ENCODE measurements at places on chromosomes 12 and 14.

GRCh38 chr14:22838631-22839041 is 2.3 kb downstream of the MMP14 start:
- peaks cover 31% of the 10 kb centered on the region for H3K36me3 ChIP-seq
- DNase-seq, result no peak
- H3K4me3 ChIP-seq, result peak overlapping the region; percentile 95
- peak overlapping the region; percentile 85 for H3K27ac ChIP-seq
- H3K4me1 ChIP-seq, result peaks cover 14% of the 10 kb centered on the region

DNA sequence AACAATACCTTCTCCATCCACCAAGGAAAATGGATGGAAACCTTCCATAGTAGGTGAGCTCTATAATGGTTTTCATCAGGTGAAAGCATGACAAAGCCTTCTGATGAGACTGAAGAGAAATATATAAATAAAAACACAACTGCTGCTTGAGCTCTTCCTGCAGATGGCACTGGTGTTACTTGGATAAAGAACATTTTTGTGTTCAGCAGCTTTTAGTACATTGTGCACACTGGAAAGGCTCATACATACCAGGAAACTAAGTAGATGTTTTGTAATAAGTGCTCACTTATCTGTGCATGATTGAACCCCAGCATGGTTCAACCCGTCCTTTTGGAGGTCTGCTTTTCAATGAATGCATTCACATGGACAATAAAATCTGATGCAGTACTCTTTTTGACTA is 357.3 kb upstream of the MIS18BP1 start:
- H3K4me3 ChIP-seq, result no peak overlapping the region
- DNase-seq, result peak; percentile 60
- no peaks in the 10 kb centered on the region for H3K27me3 ChIP-seq
- no peak overlapping the region for H3K27ac ChIP-seq
- no peaks in the 10 kb centered on the region for H3K36me3 ChIP-seq

DNA sequence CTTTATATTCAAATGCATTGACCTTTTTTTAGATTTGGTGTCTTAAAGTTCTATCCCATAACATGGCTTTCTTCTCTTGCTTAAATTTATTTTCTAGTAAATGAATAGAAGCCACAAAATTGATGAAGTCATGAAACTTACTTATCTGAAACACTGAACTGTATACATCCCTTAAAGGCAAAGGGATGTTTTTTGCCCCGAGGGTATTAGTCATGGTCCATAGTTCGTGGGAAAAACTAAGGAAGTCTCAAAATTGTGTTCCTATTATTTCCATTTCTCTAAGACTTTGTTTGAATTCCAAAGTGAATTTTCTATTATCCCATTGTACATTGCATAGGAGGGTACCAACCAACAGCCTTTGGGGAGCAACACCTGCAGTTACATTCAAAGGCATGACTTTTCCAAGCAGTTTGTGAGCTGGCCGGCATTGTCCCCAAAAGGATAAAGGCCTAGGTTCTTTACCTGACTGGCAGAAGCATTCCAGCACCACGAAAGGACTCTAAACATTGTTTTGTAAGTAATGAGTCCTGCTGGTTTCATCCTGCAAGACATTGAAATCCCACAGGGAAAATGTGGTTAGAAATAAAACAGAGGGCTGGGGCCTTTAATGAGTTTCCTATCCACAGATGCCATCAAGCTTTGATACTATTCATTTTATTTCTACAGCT is 473.5 kb downstream of the PRKD1 start:
- no peaks in the 10 kb centered on the region for H3K36me3 ChIP-seq
- peaks cover 16% of the 10 kb centered on the region for H3K27me3 ChIP-seq
- no peak overlapping the region for H3K4me3 ChIP-seq
- H3K4me1 ChIP-seq, result no peaks in the 10 kb centered on the region

GRCh38 chr14:34750670-34751069 is 36.3 kb upstream of the CFL2 start:
- H3K36me3 ChIP-seq, result peaks cover 25% of the 10 kb centered on the region
- no peak for DNase-seq
- H3K4me1 ChIP-seq, result no peaks in the 10 kb centered on the region

GRCh38 chr14:60561845-60562746 is 53.1 kb downstream of the SIX6 start:
- no peaks in the 10 kb centered on the region for H3K27me3 ChIP-seq
- H3K4me3 ChIP-seq, result no peak overlapping the region
- peak; percentile 78 for DNase-seq

- DNase-seq, result no peak
- H3K4me1 ChIP-seq, result no peaks in the 10 kb centered on the region
- H3K4me3 ChIP-seq, result no peak overlapping the region
- H3K27ac ChIP-seq, result no peak overlapping the region
- H3K36me3 ChIP-seq, result no peaks in the 10 kb centered on the region
- H3K27me3 ChIP-seq, result peaks cover 23% of the 10 kb centered on the region
Observed at GRCh38 chr12:53991077-53991460, 6.1 kb downstream of the HOXC10 start.

GRCh38 chr14:100033347-100034075 is 31.7 kb upstream of the EVL start:
- no peaks in the 10 kb centered on the region for H3K27me3 ChIP-seq
- no peak for DNase-seq
- no peak overlapping the region for H3K4me3 ChIP-seq
- H3K27ac ChIP-seq, result no peak overlapping the region
- H3K36me3 ChIP-seq, result peaks cover 4% of the 10 kb centered on the region

DNA sequence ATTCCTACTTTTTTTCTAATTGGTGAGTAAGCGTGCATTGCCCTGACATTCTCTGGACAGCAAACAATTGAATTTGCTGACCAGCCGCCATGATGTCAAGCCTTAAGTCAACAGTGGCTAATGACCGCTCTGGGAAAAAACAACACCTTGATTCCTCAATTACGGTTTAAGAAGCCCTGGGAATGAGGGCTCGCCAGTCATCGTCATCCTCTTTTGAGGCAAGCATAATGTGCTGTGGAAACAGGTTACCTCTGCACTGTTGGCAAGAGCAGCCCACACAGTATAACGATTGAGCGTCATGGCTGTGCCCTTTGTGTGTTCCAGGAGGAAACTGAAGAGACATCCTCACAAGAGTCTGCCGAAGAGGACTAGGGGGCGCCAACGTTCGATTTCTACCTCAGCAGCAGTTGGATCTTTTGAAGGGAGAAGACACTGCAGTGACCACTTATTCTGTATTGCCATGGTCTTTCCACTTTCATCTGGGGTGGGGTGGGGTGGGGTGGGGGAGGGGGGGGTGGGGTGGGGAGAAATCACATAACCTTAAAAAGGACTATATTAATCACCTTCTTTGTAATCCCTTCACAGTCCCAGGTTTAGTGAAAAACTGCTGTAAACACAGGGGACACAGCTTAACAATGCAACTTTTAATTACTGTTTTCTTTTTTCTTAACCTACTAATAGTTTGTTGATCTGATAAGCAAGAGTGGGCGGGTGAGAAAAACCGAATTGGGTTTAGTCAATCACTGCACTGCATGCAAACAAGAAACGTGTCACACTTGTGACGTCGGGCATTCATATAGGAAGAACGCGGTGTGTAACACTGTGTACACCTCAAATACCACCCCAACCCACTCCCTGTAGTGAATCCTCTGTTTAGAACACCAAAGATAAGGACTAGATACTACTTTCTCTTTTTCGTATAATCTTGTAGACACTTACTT is 138.9 kb downstream of the HMGA2 start:
- no peak overlapping the region for H3K27ac ChIP-seq
- H3K4me3 ChIP-seq, result no peak overlapping the region
- no peaks in the 10 kb centered on the region for H3K27me3 ChIP-seq
- H3K36me3 ChIP-seq, result peaks cover 37% of the 10 kb centered on the region
- H3K4me1 ChIP-seq, result peaks cover 19% of the 10 kb centered on the region

- no peaks in the 10 kb centered on the region for H3K36me3 ChIP-seq
- no peak overlapping the region for H3K4me3 ChIP-seq
- H3K27me3 ChIP-seq, result no peaks in the 10 kb centered on the region
- no peak overlapping the region for H3K27ac ChIP-seq
Observed at GRCh38 chr12:51752234-51752889, 96.2 kb downstream of the FIGNL2 start.

DNA sequence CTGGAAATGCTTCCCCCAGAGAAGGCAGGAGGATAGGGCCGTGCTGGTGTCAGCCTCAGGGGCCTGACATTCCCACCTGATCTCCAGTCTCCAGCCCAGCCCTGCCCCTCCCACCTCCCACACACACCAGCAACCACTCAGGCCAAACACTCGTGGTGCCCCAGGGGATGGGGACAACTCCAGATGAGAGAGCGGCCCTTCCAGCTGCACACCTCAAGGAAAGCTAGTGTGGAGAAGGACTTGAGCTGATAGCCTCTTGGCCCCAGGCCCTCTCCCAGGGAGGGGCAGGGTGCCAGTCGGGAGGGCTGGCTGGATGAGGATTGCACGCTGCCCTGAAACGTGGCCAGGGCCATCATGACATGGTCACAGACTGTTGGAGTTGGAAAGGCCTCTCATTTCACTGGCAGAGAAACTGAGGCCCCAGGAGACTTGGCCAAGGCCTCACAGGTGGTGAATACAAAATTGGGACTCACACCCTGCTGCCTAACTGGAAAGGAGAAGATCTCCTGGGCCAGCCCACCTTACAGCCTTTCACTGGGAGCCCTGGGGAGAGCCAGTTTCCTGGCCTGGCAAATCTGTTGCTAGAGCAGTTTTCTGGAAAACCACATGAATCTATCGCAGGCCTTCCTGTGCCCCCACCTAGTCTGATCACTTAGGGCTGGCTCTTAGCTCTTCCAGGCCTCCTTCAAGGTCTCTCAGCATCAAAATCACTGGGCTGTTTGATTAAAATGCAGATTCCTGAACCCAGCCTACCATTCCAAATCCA is 52.1 kb downstream of the IRF2BPL start:
- H3K27ac ChIP-seq, result no peak overlapping the region
- no peak overlapping the region for H3K4me3 ChIP-seq
- no peaks in the 10 kb centered on the region for H3K27me3 ChIP-seq
- peaks cover 15% of the 10 kb centered on the region for H3K4me1 ChIP-seq
- H3K36me3 ChIP-seq, result no peaks in the 10 kb centered on the region

DNA sequence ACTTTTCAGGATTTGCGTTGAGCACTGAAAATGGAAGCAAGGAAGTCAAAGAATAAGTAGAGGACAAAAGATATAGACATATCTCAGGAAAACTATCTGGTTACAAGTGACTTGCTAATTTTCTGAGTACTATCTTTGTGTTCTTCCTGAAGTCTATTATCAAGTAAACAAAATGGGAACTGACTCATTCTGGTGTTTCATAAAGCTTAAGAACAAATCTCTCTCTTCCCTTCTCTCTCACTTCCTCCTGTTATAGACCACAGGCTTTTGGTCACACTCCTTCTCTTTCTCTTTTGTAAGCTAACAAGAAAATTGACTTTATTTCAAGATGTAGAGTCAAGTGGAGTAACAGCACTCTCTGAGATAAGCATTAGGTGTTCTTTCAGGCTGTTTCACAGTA is 406.6 kb upstream of the SYT1 start:
- H3K4me3 ChIP-seq, result no peak overlapping the region
- no peaks in the 10 kb centered on the region for H3K27me3 ChIP-seq
- H3K36me3 ChIP-seq, result no peaks in the 10 kb centered on the region
- no peaks in the 10 kb centered on the region for H3K4me1 ChIP-seq
- no peak overlapping the region for H3K27ac ChIP-seq

DNA sequence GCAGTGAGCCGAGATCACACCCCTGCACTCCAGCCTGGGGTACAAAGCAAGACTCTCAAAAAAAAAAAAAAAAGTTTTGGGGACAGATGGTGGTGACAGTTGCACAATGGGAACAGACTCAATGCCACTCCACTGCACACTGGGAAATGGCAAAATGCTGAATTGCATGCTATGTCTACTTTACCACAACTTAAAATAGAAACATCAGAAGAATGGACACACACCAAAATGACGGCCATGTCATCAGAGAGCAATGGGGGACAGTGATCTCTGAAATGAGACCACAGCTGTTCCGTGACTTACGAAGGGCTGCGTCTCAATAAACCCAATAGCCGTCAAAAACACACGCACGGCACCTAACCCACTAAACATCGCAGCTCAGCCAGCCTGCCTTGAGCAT is 13.7 kb downstream of the DDX54 start:
- H3K27ac ChIP-seq, result no peak overlapping the region
- no peak overlapping the region for H3K4me3 ChIP-seq
- no peaks in the 10 kb centered on the region for H3K4me1 ChIP-seq

DNA sequence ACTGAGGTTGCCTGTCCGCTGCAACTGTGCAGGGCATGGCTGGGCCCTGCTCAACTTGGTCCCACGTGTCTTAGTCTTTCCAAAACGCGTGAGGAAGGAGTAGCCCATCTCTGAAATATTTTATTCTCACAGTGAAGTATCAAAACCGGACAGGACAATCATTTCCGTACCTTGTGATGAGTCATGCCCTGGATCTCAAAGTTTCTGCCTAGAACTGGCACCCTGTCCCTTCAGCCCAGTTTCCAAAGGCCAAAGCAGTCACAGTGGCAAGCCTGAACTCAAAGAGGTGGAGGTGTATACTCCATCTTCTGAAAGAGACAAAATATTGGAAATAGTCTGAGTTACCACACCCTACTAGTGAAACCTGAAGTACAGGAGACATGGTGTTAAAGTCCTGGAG is 28.5 kb upstream of the SRGAP1 start:
- no peaks in the 10 kb centered on the region for H3K4me1 ChIP-seq
- H3K27ac ChIP-seq, result no peak overlapping the region
- H3K36me3 ChIP-seq, result no peaks in the 10 kb centered on the region

DNA sequence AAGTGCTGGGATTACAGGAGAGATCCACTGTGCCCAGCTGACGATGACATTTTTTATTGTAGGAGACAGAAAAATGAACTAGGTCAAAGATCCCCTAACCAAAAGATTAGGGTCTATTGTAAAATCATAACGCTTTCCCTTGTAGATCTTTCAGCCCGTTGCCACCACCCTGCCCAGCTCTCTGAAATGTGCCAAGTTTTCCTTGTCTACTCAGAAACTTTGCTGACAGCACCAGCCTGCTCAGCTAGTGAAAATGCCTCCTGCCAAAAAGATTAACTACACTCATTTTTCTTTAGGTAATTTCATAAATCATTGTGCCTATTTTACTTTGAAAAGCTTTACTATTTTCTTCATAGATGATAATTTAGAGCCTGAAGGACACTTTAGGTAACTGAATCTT is 28.2 kb upstream of the RASSF3 start:
- H3K27ac ChIP-seq, result no peak overlapping the region
- no peaks in the 10 kb centered on the region for H3K36me3 ChIP-seq
- no peaks in the 10 kb centered on the region for H3K4me1 ChIP-seq
- H3K27me3 ChIP-seq, result no peaks in the 10 kb centered on the region
- H3K4me3 ChIP-seq, result no peak overlapping the region

GRCh38 chr12:31353750-31354708 is 28.1 kb upstream of the SINHCAF start:
- peak overlapping the region; percentile 28 for H3K4me3 ChIP-seq
- H3K36me3 ChIP-seq, result no peaks in the 10 kb centered on the region
- no peaks in the 10 kb centered on the region for H3K4me1 ChIP-seq
- H3K27me3 ChIP-seq, result no peaks in the 10 kb centered on the region
- H3K27ac ChIP-seq, result no peak overlapping the region
- DNase-seq, result no peak

GRCh38 chr12:118374909-118375308 is 1.4 kb upstream of the SUDS3 start:
- no peak overlapping the region for H3K27ac ChIP-seq
- H3K27me3 ChIP-seq, result no peaks in the 10 kb centered on the region
- H3K4me1 ChIP-seq, result peaks cover 3% of the 10 kb centered on the region
- H3K4me3 ChIP-seq, result no peak overlapping the region
- H3K36me3 ChIP-seq, result peaks cover 6% of the 10 kb centered on the region
- no peak for DNase-seq
